Astrocyte (in vitro differentiated cells and primary cell): ENCODE measurements at places on chromosomes 3 and 15. TPM values are rescaled to one million over a fixed set of nuclear protein-coding genes. Genes with fewer than 3 reads are reported as not detected.
A peak's percentile ranks its signal among the peaks of the same experiment; 100 is the strongest.

DNA sequence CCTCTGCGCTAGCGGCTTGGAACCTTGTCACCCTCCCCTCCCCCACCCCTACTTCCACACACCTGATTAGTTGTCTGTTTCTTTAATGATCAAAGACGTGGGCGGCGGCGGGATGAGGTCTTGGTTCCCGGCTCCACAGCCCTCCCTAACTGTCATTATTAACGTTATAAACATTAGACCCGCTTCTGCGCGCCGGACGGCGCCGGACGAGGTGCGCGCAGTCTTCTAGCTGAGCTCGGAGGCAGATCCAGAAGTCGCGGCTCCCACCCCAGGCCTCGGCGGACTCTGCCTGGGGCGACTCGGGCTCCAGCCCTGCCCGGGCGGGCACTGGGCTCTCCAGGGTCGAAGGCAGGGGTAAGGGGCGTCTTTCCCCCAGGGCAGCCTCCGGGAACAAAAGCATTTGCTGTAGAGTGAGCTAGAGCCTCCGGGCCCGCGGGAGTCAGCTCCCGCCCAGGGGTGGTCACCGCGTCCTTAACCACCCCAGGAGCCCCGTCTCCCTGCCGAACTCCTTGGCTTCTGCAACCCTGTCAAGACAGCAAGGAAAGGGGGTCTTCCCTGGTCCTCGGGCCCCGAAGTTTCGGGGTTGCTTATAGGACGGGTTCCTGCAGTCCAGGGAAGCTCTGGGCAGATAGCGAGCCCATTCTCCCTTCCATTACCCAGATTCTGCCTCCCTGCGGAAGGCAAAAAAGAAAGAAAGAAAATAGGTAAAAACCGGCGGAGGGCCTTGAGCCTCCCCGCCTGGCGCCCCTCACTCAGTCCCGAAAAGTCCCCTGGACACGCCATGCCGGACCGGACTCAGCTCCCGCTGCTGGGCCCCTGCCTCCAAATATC lies 2.2 kb upstream of the ISLR2 start:
- no peaks in the 10 kb centered on the region for H3K36me3 ChIP-seq
- peak overlapping the region; percentile 58 for H3K4me3 ChIP-seq
- peaks cover 19% of the 10 kb centered on the region for H3K4me1 ChIP-seq
- peaks cover 64% of the 10 kb centered on the region for H3K27me3 ChIP-seq
- no peak overlapping the region for H3K27ac ChIP-seq
- DNase-seq = no peak

- peaks cover 19% of the 10 kb centered on the region for H3K36me3 ChIP-seq
- no peaks in the 10 kb centered on the region for H3K4me1 ChIP-seq
- no peak overlapping the region for H3K4me3 ChIP-seq
- no peak for DNase-seq
- H3K27me3 ChIP-seq = peaks cover 2% of the 10 kb centered on the region
Observed at GRCh38 chr15:82531496-82532382, 8.5 kb downstream of the RPS17 start.

Gene SNUPN
- 15.9 and 17.0 TPM in 2 replicates for total RNA-seq

DNA sequence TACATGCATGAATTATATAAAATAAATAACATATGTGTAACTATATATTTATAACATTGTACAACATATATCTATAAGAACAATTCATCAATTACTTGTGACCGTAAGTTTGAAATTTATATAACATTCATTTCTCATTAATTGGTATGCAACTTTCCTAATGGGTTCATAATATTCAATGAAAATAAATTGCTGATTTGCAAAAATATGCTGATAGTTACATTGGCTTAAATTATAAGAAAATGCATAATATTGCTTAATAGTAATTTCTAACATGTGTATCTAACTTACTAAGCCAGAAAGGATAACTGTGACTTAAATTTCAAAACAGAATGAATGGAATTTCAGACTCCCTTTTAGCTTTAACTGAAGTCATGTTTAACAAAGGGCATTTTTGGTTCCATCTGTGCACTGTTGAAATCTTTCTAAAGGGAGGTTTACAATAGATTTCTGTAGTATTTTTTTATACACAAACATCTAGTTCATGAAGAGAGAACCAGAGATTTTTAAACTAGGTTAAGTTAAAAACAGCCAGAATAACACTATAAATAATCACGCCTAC lies 310.9 kb downstream of the TBC1D5 start:
- DNase-seq = no peak
- no peak overlapping the region for H3K27ac ChIP-seq
- no peaks in the 10 kb centered on the region for H3K27me3 ChIP-seq

DNA sequence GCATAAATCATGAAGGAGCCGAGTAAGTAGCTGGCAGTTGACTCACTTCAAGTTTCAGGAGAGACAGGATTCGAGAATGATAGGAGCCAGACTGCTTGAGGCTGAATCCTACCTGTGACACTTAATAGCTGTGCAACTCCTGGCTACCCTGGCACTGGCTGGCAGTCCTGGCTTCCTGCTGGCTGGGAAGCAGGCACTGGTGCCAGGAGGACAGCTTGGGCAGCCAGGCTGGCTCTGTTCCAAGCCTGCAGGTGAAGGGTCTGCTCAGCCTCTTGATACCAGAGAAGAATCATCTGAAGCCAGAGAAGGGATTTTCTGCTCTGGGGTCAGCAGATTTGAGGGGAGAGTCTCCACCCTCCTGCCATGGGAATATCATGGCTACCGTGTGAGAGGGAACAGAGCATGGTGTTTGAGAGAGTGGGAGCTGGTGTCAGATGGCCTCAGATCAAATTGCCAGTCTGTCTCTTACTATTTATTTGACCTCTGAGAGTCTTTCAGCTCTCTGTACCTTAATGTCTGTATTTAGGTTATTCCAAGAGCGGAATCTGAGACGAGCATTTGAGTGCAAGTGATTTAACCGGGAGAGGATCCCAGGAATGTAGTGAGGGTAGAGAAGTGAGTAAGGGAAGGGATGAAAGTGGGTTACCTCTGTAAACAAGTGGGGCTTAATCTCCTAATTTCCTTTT lies 4.4 kb upstream of the XIRP1 start:
- H3K27me3 ChIP-seq = peaks cover 2% of the 10 kb centered on the region
- DNase-seq = no peak
- no peak overlapping the region for H3K27ac ChIP-seq
- no peak overlapping the region for H3K4me3 ChIP-seq
- H3K4me1 ChIP-seq = peaks cover 10% of the 10 kb centered on the region

Gene SGO1
- total RNA-seq = 1.9 and 3.0 TPM in 2 replicates

Gene MINAR1
- total RNA-seq = 1.7 TPM in 2 replicates

Gene ATP8B4
- total RNA-seq = 0.23 and 0.31 TPM in 2 replicates

DNA sequence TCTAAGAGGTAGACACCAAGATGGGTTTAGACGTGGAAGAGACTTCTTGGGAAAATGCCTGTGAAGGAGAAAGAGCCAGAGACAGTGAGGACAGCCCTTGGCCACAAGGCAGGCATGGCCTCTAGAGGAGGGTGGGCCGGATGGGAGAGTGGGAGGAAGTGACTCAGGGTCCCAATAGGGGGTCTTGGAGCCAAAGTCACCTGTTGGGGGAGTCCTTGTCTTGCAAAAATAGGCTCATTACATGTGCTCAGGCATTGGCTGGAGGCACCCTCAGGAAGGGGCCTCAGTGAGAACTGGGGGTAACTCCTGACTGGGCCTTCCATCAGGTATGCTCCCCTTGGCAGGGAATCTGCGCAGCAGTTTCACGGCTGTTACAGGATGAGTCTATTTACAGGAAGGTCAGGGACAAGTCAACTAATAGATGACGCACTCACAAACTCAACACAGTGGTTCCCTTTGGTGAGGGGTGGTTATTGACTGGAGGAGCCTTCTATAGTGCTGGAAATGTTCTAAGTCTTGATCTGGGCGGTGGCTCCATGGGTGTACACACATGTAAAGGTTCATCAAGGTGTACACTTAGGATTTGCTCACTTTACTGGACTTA lies 259.6 kb downstream of the XXYLT1 start:
- peaks cover 16% of the 10 kb centered on the region for H3K27me3 ChIP-seq
- H3K4me1 ChIP-seq = no peaks in the 10 kb centered on the region
- no peak overlapping the region for H3K27ac ChIP-seq
- no peak overlapping the region for H3K4me3 ChIP-seq
- no peaks in the 10 kb centered on the region for H3K36me3 ChIP-seq

DNA sequence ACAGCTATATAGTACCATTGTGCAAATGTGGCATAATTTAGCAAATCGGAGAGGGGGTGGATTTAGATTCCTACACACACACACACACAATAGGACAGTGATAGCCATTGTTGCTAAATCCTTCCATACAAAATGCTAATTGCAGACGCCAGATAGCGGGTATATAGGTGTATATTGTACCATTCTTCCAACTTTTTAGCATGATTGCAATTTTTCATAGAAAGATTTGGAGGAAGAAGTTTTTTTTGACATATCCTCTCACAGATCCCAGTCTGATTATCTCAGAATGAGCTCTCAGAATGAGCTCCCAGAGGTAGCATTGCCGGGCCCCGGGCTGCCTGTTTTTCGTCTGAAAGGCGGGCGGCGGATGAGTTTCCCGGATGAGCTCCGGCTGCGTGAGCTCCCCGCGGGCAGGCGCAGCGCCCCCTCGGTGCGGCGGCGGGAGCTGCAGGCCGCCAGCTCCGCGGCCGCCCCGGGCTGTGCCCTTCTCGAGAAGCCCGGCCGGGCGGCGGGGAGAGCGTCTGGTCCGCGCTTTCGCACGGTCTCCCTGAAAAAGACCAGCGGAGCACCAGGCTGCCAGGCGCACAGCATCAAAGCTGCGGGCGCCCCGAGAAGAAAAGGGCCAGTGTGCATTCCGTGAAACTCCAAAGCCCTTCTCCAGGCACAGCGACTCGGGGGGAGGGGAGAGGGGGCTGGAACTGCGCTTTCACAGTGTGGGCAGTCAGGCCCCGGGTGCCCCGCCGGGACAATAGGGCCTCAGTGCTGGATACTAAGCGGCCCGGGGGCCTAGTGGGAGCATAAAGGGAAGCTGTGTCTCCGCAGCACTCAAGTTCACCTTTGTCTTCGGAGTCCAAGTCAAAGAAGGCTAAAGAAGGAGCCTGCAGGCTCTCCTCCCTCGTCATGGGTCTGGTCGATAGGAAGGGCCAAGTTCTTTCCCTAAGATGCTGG lies 12.0 kb upstream of the SHC4 start:
- peak; percentile 63 for DNase-seq
- no peaks in the 10 kb centered on the region for H3K27me3 ChIP-seq
- H3K36me3 ChIP-seq = no peaks in the 10 kb centered on the region
- peak overlapping the region; percentile 59 for H3K27ac ChIP-seq

DNA sequence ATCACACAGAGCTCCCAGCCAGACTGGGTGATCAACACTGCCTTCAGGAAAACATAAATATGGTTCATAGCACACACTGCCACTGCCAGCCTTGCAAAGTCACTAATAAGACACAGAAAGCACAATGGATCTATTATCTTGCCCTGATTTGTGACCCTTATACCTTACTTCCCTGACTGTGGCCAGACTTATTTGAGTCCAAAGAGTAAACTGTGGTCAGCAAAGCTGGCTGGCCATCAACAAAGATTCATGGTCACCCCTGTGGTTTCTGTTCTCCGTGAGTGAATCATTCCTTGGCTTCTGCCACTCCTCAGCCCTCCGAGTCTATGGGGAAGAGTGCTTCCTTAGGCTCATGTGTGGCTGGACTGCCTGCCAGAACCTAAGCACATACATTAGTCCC lies 437.7 kb downstream of the RAP2B start:
- peak; percentile 94 for DNase-seq
- no peak overlapping the region for H3K27ac ChIP-seq

Gene LYZL4
- total RNA-seq = not detected in 2 replicates

DNA sequence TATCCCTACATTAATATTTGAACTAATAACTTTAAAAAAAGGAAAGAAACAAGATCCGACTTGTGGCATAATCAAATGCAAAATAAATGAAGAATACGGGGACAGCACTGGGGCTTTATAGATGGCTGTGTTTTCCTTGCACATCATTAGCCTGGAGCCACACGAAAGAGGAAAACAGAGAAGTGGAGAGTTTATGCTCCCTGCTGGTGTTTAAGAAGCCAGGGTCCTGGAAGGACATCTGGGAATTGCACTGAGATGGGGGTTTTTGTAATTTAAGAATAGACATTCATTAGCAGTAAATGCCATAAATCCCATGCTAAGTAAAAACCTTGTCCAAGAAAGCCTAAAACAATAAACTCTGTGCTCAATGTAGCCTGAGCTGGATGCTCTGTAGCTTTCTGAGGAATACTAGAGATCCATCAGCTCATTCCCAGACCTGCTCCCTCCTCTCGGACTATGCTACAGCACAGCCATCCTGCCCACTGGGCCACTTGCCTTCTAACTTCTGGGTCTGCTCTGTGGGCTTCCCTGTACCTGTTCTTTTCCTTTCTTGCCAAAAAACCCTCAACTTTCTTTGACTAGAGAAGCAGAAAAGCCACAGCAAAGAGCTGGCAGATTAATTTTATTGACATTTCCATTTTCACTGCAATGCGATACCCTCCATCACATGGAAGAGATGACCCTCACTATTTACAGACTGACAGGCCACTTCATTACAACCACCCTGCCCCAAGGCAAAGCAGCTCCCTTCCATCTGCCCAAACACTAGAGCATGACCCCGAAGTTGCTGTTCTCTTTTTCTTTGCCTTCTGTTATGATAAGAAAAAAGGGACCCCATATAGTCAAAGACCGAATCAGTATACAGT lies 62.3 kb downstream of the MEIS2 start:
- H3K27me3 ChIP-seq = no peaks in the 10 kb centered on the region
- no peak for DNase-seq
- H3K4me1 ChIP-seq = no peaks in the 10 kb centered on the region
- no peak overlapping the region for H3K4me3 ChIP-seq
- H3K36me3 ChIP-seq = peaks cover 15% of the 10 kb centered on the region

GRCh38 chr15:75727851-75728715 lies 15.4 kb upstream of the CSPG4 start:
- H3K27ac ChIP-seq = no peak overlapping the region
- H3K4me1 ChIP-seq = peaks cover 15% of the 10 kb centered on the region
- H3K27me3 ChIP-seq = no peaks in the 10 kb centered on the region
- no peak for DNase-seq

GRCh38 chr3:72408983-72409779 lies 439.1 kb downstream of the SHQ1 start:
- H3K27ac ChIP-seq = no peak overlapping the region
- no peaks in the 10 kb centered on the region for H3K36me3 ChIP-seq
- H3K4me1 ChIP-seq = no peaks in the 10 kb centered on the region
- H3K4me3 ChIP-seq = no peak overlapping the region
